SHP77 (cell line): ENCODE measurements at places on chromosomes 11 and 22.
A peak's percentile ranks its signal among the peaks of the same experiment; 100 is the strongest.

DNA sequence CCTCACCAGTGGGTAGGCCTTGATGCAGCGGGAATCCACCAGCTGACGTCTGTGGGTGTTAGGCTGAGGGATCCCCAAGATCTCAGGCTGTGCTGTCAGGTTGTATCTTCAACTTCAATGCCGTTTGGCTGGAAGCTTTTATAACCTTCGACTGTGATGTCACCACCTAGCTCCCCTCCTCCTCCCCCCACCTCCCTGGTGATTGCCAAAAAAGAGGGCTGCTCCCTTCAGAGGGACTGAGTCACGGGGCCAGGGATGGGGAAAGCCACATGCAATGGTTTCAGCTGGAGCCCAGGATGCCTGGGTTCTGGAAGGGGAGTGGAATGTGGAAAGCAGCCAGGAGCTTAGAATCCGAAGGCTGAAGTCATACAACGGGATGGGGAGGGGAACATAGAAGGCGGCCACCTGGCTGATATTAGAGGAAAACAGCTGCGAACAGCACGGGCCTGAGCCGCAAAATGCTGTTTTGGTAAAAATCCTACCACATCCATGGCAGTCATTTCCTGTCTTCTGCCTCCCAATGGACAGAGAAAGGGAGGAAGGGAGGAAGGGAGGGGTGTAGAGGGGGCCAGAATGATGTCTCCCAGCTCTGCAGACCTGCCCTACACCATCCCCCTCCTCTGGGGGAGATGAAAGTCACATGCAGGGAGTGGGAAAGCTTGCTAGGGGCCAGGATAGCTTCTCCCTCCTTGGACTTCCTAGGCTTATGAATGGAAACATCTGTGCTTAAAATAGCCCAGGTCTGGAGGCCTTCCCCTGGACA lies at the start of gene LRRN4CL:
TSS of gene LRRN4CL (minus strand) at position 110 of the 763 bp plus-strand sequence. CDS start 1,022 bp downstream, outside the sequence.
- no peak for DNase-seq

DNA sequence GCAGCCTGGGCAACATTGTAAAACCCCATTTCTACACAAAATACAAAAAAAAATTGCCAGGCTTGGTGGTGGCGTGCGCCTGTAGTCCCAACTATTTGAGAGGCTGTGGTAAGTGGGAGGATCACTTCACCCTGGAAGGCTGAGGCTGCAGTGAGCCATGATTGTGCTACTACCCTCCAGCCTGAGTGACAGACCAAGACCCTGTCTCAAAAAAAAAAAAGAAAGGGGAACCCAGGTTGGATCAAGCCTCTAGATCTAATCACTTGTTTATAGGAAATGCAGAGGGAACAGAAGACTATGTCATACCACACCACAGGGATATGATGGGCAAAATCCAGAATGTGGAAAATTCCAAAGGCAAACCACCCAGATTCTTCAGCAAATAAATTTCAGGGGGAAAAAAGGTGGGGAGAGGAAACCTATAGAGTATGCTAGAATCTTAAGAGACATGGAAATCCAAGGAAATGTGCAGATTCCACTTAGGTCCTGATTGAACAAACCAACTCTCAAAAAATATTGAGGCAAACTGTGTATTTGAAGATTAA lies 16.5 kb upstream of the MALAT1 start:
- no peak for DNase-seq

GRCh38 chr11:14625586-14626205 lies 17.9 kb upstream of the PDE3B start:
- no peak for DNase-seq

DNA sequence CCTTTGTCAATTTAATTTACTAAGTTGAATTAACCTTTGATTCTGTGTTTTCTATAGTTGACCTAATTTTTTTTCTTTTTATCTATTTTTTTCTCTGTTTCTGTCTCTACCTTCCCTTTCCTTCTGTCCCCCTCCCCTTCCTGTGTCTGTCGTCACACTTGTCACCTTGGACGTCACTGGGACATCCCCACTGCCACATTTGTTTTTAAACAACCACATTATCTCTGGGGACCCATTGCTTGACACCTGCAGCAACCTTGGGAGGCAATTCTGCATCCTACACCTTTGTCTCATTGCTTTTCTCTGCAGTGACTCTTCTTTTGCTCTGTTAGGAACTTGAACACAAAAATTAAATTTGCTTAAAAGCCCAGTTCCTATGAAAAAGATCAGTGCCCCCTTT lies 51.8 kb upstream of the TTC12 start:
- DNase-seq = no peak

GRCh38 chr11:12845163-12845562 lies 164.0 kb upstream of the RASSF10 start:
- no peak for DNase-seq

DNA sequence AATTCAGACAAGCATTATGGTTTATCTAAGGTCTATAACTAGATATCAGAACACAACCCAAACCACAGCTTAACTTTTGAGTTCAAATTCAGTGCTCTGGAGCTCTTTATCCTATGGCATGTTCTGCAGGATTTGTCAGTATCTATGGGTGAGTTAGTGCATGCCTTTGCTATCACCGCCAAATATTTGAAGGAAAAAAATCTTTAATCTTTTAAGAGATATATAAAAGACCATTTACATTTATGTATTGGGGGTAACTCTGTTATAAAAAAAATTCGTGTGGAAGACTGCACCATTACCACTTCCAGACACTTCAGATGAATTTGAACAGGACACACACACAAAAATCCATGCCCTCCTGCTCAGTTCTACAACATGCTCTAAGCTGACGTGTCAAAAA lies 313.5 kb upstream of the CHORDC1 start:
- DNase-seq = no peak

GRCh38 chr11:133318221-133318620 lies 214.1 kb downstream of the OPCML start:
- no peak for DNase-seq

- DNase-seq = no peak
These were observed 394.7 kb downstream of the BRD1 start for GRCh38 chr22:49432897-49433443.

- DNase-seq = no peak
These were observed 16.4 kb upstream of the CTSC start for GRCh38 chr11:88353835-88354496.

GRCh38 chr11:34167961-34168360 lies 62.5 kb downstream of the NAT10 start:
- no peak for DNase-seq

GRCh38 chr11:79045018-79045799 lies 395.6 kb downstream of the TENM4 start:
- no peak for DNase-seq

DNA sequence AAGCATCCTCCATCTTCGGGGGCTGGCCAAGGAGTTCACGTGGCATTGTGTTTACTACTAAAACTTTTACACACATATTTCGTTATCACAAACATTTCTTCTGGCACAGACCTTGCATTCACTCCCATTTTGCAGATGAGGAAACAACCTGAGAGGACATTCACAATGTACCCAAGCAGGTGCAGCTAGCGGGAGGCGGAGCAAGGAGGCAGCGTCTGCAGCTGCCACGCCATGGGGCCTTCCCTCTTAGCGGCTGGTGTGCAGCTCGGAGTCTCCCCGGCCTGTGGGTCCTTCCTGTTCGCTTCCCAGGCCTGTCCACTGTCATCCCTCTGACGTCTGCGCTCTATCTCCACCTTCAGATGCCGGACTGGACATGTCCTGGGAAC lies 807.8 kb downstream of the TBC1D22A start:
- no peak for DNase-seq

- DNase-seq = no peak
These were observed 25.2 kb downstream of the RELT start for GRCh38 chr11:73401217-73401923.

DNA sequence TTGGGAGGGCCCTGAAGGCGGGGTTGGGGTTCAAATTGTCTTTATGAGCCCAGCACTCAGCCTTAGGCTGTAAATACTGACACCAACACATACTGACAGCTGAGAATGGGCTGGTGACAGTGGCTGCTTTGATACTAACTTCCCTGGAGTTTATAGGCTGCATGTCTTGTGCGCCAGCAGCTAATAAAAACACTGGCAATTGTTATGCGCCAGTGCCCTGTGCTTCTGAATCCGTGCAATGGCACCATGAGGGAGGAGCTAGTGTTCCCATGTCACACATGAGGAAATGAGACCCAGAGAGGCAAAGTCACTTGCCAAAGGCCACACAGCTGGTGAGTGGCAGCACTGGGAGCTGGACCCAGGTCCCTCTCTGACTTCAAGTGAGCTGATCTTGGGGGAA lies 23.8 kb downstream of the SHISAL1 start:
- no peak for DNase-seq

GRCh38 chr11:128052912-128053641 lies 534.3 kb downstream of the ETS1 start:
- no peak for DNase-seq

DNA sequence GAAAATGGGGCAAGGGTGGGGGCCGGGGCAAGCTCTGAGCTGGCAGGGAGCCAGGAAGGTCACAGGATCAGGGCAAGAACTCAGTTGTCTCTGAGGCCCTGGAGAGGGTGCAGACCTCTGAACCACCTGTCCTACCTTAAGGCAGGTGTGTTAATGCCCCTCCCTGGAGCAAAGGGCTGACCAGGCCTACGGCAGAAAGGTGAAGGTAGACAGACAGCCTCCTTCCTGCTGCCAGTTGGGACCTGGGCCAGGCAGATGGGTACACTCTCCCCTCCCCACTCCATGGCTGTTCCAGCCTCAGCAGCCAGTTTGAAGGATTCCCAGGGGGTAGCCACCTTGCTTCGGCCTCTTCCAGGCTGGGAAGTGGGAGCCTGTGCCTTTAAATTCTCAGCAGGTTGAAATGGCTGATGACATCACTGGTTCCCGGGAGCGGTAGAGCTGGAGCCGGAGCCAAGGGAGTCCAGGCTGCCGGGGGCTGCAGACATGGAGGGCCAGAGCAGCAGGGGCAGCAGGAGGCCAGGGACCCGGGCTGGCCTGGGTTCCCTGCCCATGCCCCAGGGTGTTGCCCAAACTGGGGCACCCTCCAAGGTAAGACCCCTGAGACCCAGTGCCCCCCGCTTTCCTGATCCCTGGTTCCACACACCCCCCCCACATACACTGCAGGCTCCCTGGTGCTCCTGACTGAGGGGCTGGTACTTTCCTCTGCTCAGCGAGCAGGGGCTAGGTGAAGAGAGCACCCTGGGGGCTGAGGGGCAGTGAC lies at the start of gene INPP5J:
TSS of gene INPP5J (plus strand) at position 435 of the 760 bp plus-strand sequence. CDS start at position 484, 49 bp downstream.
- peak; percentile 57 for DNase-seq

- no peak for DNase-seq
These were observed 16.8 kb downstream of the PRR5L start for GRCh38 chr11:36312611-36313472.

DNA sequence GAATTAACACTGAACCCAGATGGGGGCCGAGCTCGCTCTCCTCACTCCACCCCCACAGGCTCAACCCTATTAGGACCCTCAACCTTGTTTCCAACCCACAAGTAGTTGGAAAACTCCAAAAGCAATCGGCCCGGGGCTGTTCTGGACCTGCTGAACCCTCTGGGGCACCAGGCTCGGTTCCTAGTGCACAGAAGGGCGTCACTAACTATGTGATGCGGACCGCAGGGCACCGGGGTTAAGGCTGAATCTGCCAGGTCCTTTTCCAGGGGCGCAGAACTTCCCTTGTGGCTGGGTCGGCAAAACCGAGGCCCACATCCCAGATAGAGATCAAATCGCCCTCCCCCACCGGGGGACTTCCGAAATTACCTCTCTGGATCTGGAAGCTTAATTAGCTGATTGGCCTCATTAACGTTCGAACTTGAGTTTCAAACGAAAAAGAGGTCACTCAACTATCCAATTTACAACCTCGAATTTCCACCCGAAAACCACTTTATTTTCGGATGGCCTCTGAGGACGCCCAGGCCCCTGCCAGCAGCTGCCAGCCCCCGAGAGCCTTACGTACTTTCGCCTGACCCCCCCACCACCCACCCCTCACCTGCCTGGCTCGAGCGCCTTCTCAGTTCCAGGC lies 1.7 kb downstream of the SHANK2 start:
- DNase-seq = no peak

- no peak for DNase-seq
These were observed 23.9 kb upstream of the PDGFB start for GRCh38 chr22:39268645-39269044.

- no peak for DNase-seq
These were observed 10.1 kb upstream of the GAB2 start for GRCh38 chr11:78427615-78428265.

DNA sequence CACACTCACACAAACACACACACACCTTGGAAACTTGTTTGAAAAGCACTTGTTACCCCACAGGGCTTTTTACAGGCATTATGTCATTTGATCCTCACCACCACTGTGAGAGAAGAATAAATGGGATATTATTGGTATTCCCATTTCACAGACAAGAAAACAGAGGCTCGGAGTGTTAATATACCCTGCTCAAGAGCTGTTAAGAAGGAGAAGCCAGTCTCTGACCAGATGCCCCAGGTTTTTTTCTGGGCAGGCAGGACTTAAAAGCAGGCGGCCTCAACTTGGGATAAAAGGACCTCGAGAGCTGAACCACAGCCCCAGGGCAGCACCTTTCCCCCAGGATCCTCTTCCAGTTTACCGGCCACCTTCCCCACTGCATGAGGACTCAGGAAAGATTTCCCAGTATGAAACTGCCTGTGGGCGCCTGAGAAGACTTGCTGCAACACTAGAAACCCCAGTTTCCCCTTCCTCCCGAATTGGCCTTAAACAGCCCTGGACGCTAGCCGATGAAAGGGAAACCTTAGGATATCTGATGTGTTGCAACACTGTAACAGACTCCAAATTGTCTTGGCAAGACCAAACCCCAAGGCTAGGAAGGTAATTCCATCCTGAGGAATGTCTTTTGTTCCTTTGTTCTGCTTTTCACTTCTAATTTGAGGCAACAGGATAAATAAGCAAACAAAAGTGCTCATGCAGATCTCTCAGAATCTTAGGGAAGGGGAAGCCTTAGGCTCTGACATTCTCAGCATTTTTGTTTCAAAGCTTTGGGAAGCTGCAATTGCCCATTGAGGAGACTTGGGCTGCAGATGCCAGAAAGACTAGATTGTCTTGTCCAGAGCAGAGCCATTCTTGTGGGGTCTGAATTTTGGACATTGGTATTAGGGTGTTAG lies 173.5 kb downstream of the TRIM29 start:
- DNase-seq = no peak

GRCh38 chr11:92627615-92628256 lies 341.7 kb upstream of the MTNR1B start:
- DNase-seq = no peak

GRCh38 chr11:62839050-62839945 lies at the start of gene WDR74:
Gene WDR74 (minus strand): TSS chr11:62839590. CDS start chr11:62839570, 20 bp downstream.
- DNase-seq = peak; percentile 86

DNA sequence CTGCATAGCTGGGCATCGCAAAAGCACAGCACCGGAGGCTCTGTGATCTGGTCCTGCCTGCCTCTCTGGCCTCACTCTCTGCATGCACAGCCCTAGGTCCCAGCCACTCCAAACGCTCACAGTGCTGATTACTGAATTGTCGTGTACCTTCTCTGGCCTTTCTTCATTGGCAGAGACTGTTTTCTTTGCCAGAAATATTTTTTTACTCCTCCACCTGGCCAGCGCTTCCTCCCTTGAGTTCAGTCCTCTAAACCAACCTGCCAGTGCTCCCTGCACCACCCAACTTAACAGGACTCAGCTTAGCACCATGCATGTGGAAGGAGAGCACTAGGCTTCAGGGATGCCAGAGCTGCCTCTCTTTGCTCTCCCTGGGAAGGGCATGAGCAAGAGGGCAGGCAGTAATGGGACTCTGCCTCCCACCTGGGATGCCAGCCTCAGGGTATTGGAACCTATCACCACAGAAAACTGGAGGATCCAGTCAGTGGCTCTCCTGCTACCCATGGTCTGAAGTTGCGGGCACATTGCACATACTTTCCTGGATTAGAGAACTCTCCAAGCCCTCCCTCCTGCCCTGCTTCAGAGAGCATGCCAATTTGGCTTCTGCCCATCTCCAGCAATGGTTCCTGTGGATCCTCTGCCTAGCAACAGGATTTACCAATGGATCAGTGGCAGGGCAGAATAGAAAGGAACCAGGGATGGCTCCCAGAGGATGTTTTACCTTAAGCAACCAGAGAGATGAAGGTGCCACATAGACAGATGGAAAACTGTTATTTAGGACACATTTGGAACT lies 37.0 kb upstream of the GNAZ start:
- DNase-seq = no peak
